Motor neuron (in vitro differentiated cells): ENCODE measurements at places on chromosomes 5 and 9. TPM values are rescaled to one million over a fixed set of nuclear protein-coding genes. Genes with fewer than 3 reads are reported as not detected.

- ATAC-seq, result no peak
These were observed 26.3 kb downstream of the SLC31A1 start for GRCh38 chr9:113247640-113248039.

DNA sequence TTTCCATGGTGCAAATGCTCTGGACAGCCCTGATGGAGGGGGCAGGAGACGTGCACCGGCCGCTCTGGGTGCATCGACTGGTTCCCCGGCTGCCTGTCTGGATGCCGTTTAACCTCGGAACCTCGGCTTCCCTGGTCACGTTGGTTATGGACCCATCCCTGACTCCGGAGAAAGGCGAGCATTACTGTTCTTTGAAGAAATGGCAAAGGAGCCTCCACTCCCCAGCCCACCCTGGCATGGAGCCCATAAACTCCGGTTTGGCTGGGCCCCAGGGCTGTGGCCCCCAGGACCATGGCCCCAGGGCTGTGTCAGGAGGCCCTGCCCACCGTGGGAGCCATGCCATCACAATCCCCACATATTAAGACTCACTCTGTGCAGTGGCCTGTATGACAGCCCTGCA lies 28.9 kb downstream of the DBH start:
- no peak for ATAC-seq

- no peak for ATAC-seq
These were observed 24.8 kb downstream of the TSPAN17 start for GRCh38 chr5:176671890-176672747.

GRCh38 chr5:53031695-53032096 lies 42.5 kb downstream of the ITGA2 start:
- ATAC-seq, result no peak

GRCh38 chr5:766666-767431 lies 17.7 kb downstream of the ZDHHC11B start:
- ATAC-seq, result no peak

EFNA5 gene
- 83.9 and 88.6 TPM in 2 replicates for total RNA-seq

PTPDC1 gene
- 8.2 and 9.1 TPM in 2 replicates for total RNA-seq

RLN2 gene
- total RNA-seq, result not detected in 2 replicates

GRCh38 chr9:134333874-134334581 lies 7.8 kb downstream of the RXRA start:
- no peak for ATAC-seq

TYRP1 gene
- 0.63 and 1.5 TPM in 2 replicates for total RNA-seq

- no peak for ATAC-seq
These were observed 146.8 kb upstream of the RAD23B start for GRCh38 chr9:107136296-107136695.
